ENCODE measurements at places on chromosomes 12 and 14.
A peak's percentile ranks its signal among the peaks of the same experiment; 100 is the strongest.

DNA sequence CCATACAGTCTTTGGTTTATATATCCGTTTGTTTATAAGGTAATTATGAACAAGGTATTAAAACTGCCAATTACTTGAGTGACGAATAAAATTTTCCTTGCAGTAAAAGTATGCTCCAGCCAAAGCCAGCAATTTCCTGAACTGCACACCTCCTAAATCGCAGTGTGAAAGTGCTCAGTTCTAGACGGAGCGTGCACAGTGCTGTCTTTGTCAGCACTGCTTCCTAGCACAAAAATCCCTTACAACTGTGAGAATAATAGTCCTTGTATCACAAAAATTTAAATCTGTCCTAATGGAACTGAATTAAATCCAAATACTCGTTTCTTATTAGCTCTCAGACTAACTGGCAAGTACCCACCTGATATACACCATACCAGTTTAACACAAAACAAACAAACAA lies 26.3 kb downstream of the LRIG3 start:
- no peak for DNase-seq

- no peak for DNase-seq
Measured at GRCh38 chr14:91197631-91198030, 46.9 kb downstream of the GPR68 start.

GRCh38 chr12:55629058-55629841 lies 7.4 kb upstream of the OR10P1 start:
- DNase-seq = peak; percentile 15

GRCh38 chr12:103696101-103696500 lies 109.0 kb downstream of the STAB2 start:
- DNase-seq = no peak

GRCh38 chr12:63224396-63224795 lies 73.4 kb upstream of the AVPR1A start:
- DNase-seq = no peak
